Activated T-cell treated with anti-CD3 and anti-CD28 coated beads for 48 hours (primary cell): ENCODE measurements at places on chromosomes 5 and 9.

DNA sequence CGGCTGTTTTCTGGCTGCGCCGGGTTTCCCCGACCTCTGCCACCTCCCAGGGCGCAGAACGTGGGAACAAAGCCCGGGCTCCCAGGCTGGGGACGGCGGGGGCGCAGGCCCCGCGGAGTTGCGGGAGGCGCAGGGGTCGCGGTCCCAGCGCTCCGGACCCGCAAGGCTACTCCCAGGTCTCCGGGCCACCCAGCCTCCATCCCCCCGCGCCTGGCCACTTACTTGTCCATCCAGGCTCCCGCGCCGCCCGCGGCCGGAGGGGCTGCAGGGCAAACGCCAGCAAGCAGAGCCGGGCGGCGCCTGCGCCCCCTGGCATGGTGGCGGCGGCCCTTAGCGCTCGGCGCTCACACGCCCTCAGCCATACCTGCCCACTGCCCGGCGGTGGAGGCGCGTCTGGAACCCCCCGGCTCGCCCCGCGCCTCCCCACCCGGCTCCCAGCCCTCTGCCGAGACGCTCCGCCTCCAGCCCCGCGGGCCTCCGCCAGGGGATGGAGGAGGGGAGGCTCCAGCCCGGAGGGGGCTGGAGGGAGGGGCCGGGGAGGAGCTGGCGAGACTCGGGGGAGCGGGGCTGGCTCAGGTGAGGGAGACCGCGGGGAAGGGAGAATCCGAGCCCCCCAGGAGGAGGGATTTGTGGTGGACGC, at the start of gene ADAM19:
ADAM19 (minus strand) TSS at position 395 of the 640 bp plus-strand sequence; CDS start at position 316, 79 bp downstream.
- DNase-seq, result peak; percentile 51

DNA sequence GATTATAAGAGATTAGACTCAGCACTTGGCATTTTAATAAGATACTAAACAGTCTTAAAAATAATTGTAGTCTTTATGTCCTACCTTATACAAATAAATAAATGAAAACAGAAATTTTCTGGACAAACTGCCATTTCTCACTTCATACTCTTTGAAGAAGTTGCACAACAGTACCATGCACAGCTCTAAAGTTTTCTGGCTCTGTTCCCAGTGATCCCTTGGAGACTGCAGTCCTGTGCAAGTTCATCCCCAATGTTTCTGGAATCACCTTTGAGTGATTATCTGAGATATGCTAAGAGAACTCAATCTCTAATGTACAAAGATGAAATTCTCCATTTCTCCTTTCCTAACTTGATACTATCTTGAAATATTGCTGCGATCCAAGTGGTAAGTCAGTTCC, 330.4 kb upstream of the EDIL3 start:
- no peak for DNase-seq

DNA sequence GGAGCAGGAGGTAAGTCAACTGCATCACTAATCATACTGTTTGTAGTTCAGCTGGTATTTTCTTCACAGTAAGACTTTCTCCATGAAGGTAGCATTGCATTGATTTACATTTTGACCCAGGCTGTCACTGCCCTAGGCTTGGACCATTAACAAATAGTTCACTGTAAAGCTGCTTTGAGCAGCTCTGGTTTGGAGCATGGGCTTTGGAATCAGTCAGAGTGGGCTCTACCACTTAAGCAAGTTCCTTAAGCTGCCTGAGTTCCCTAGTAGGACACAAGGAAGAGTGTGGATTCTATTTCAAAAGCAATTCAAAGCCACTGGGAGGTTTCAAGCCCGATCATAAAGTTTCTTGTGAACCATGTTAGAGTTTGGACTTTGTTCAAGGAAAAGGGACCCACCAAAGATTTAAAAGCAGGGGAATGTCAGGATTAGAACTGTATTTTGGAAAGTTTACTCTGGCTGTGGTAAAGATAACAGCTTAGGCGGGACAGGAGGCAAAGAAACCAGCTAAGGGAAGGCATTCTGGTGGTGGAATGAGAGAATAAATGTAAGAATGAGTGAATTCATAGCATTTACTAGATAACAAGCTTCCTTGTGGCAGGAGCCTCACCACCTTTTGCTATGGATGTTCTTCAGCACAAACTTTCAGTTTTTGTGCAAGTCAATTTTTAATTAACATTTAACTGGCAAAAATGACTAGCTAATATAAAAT, 12.3 kb upstream of the PANK3 start:
- DNase-seq, result no peak

- DNase-seq, result no peak
These were observed 567.7 kb downstream of the MAT2B start for GRCh38 chr5:164073081-164073480.

DNA sequence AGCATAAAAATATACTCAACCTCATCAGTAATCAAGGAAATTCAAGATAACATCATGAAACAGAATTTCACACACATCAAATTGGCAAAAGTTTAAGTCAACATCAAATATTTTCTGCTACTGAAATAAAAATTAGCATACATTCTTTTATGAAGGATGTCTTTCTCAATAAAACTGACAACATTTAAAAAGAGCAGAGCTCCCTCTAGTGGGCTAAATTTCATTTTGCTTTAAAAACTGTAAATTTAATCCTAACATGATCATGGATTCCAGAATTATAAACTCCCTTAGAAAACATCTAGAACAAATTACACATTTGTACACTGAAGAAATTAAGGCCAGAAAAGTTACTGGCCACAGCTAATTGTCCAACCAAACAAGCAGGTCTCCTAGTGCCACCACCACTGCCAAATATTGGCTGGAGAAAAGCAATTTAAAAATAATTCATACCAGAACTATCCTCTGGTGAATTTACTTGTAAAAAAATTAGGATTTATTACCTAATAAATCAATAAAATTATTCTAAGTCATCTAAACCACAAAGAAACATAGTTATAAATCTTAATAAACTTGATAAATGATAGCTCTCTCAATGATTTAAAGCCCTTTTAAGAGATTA, 31.2 kb downstream of the DEPDC1B start:
- DNase-seq, result no peak

DNA sequence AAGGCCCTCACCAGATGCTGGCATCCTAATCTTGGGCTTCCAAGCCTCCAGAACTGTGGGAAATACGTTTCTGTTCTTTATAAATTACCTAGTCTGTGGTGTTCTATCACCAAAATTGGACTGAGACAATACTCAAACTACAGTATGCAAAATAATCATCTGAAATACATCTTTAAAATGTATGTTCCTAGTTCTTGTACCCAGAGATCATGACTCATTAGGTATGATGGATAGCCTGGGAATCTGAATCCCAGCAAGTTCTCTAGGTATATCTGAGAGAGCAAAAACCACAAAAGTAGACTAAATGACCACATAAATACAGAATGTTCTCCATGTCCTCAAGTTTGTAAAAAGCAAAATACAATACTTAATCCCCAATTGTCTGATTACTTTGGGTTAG, 166.3 kb downstream of the YIPF5 start:
- no peak for DNase-seq

GRCh38 chr5:39464088-39464487, 39.3 kb upstream of the DAB2 start:
- DNase-seq, result no peak

GRCh38 chr9:97985058-97985861, 2.1 kb downstream of the ANP32B start:
- DNase-seq, result peak; percentile 24
